Fibroblast of villous mesenchyme (primary cell): ENCODE measurements at places on chromosomes 3 and 15. TPM values are rescaled to one million over a fixed set of nuclear protein-coding genes. Genes with fewer than 3 reads are reported as not detected.

ABI3BP gene
- total RNA-seq, result 4.2 and 7.8 TPM in 2 replicates

ALDH1A2 gene
- total RNA-seq, result 2.9 and 8.2 TPM in 2 replicates

CEP63 gene
- total RNA-seq, result 13.8 and 21.9 TPM in 2 replicates

DNA sequence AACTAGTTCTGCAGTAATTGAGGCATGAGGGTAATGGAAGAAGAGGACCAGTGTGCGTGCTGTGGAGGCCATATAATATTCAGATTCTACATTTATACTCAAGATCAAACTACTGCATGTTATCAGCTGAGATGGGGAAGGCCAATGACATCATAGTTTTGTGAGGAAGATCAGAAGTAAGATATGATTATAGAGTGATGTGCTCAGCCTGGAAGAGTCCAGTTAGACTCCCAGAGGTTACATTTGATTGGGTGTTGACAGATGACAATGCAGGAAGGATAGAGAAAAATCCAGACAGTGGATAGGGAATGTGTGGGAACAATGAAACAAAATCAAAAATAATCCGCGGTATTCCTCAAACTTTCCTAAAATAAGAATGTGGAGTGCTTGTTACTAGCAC lies 35.4 kb downstream of the GOLIM4 start:
- DNase-seq, result no peak

RASL12 gene
- under 0.01 and 2.9 TPM in 2 replicates for total RNA-seq

CCR9 gene
- total RNA-seq, result not detected in 2 replicates

IP6K1 gene
- 45.1 and 47.9 TPM in 2 replicates for total RNA-seq

TRAIP gene
- total RNA-seq, result 3.0 and 3.5 TPM in 2 replicates

GRCh38 chr15:46555547-46555946 lies 920.7 kb downstream of the SQOR start:
- DNase-seq, result no peak

- no peak for DNase-seq
These were observed 28.5 kb downstream of the TMEM212 start for GRCh38 chr3:171871392-171872274.

GRCh38 chr3:149375501-149376196 lies 1.8 kb downstream of the TM4SF1 start:
- peak; percentile 45 for DNase-seq

GP9 gene
- not detected in 2 replicates for total RNA-seq

- DNase-seq, result no peak
These were observed 55.7 kb downstream of the MB21D2 start for GRCh38 chr3:192861972-192862371.

GRCh38 chr3:66361356-66361755 lies 139.5 kb downstream of the LRIG1 start:
- DNase-seq, result no peak

ST3GAL6 gene
- 3.9 and 5.2 TPM in 2 replicates for total RNA-seq

DNA sequence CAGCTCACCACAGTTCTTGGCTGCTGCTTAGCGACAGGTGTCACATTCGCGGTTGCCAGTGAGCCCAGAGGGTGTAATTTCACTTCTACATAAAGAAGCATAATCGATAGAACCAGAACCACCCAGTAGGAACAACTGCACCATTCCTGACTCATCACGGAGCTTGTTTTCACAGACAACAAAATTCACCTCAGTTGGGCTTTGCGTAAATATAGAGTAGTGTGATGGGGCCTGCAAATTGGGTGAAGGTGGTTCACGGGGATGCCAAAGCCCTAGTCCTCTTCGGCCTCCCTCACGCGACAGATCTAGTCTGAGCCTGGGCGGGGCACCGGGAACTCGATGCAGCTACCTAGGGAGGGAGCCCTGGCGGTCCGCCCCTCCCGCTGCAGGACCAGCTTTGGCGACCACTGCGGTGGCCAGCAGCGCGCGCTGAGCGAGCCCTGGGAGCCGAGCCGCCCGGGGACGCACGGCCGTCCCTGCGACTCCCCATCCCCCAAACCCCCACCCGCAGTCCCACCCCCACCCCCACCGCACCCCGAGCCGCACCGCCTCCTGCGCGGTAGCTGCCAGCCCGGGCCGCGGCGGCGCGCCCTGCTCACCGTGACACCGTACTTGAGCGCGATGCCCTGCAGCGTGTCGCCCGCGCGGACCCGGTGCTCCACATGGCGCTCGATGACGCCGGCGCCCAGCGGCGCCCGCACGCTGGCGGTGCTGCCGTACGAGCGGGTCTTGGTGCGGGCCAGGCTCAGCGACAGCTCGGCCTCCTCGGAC lies 519 bp downstream of the LYSMD2 start:
- DNase-seq, result no peak

GRCh38 chr3:30231277-30232141 lies 374.9 kb upstream of the TGFBR2 start:
- peak; percentile 85 for DNase-seq

DNA sequence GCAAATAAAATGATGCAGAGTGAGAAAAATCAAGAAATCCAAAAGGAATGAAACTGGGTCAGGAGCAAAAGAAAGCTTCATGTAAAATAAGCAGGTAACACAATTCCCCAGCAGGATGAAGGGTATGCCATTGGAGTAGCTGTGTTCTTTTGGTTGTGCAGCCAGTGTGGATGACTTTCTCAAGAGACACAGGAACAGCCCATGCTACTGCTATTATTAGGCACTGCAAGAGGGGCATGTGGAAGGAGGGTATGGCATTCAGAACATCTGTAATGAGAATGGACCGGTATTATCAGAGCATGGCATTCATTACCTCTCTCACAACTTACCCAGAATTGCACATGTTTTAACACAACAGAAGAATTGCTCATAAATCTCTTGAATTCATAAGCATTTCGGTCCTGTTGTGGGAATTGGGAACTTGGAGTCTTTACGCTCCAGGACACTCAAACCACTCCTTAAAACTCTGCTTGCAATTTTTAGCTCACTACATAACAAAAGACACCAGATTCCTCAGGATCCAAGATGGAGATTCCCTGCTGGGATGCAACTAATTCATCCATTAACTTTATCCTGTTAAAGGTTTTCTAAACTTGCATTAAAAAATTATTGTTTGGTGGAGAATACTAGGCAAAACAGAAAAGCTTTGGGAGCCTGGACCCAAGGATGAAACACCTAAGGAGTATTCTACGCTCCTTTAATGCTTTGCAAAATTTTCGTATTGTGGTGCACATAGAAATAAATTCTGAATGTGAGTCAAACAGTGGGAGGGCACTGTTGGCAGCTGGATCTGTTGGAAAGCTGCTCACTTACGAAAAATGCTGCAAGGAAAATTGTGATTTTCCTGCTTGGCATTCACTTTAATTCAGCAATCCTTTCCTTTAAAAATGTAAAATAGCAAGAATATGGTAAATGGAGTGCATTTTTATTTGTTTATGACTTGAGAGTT lies 34.6 kb upstream of the CDIN1 start:
- DNase-seq, result no peak

GRCh38 chr3:36595511-36595910 lies 168.8 kb downstream of the DCLK3 start:
- DNase-seq, result no peak

- no peak for DNase-seq
These were observed 640 bp downstream of the POPDC2 start for GRCh38 chr3:119659606-119660291.

DNA sequence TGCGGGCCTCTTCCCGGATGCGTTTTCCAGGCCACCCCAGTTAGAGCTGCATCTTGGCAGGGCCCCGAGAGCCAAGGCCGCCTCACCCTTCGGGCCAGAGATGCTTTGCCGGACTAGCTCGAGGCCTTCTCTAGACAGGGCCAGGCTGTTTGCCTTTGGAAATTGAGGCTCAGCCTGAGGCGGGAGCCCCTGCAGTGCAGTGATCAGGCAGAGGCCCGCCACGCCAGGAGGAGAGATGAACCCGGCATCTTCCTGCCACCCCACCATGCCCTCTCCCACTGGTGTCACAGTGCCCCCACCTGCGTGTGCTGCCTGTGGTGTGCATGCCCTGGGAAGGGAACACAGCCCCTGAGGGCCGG lies 8.9 kb upstream of the ROPN1B start:
- no peak for DNase-seq

- peak; percentile 30 for DNase-seq
These were observed 80.7 kb downstream of the PPARG start for GRCh38 chr3:12369598-12369997.

DNA sequence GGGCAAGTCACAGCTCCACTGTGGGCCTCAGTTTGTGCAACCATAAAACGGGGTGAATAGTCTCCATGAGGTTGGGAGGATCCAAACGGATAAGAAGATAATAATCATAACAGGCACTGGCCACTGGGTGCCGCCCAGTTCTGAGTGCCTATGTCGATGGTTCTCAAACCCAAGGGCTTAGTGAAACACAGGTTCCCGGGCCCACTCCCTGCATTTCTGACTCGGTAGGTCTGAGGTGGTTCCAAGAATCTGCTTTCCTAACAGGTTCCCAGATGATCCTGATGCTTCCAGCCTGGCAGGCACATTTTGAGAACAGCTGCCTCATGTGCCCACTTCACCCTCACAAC lies 21.2 kb downstream of the ALS2CL start:
- no peak for DNase-seq

DNA sequence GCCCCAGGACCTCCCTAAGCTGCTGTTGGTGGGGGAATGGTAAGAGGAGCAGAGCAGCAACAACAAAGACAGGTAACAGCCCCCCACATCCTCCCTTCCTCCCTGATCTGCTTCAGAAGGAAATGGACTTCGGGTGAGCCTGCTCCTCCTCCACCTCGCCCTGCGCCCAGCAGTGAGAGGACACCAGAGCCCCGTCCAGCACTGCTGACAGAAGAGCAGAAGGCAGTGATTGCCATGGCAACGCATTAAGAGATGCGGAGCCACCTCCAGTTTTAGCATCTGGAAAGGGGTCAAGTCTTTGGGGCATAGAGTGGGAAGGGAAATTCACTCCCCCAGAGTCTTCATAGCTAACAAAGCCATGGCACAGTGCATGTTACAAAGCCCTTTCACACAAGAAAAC lies 77.6 kb upstream of the HRH1 start:
- DNase-seq, result no peak

GRCh38 chr15:38648121-38648843 lies 83.7 kb upstream of the RASGRP1 start:
- no peak for DNase-seq

DNA sequence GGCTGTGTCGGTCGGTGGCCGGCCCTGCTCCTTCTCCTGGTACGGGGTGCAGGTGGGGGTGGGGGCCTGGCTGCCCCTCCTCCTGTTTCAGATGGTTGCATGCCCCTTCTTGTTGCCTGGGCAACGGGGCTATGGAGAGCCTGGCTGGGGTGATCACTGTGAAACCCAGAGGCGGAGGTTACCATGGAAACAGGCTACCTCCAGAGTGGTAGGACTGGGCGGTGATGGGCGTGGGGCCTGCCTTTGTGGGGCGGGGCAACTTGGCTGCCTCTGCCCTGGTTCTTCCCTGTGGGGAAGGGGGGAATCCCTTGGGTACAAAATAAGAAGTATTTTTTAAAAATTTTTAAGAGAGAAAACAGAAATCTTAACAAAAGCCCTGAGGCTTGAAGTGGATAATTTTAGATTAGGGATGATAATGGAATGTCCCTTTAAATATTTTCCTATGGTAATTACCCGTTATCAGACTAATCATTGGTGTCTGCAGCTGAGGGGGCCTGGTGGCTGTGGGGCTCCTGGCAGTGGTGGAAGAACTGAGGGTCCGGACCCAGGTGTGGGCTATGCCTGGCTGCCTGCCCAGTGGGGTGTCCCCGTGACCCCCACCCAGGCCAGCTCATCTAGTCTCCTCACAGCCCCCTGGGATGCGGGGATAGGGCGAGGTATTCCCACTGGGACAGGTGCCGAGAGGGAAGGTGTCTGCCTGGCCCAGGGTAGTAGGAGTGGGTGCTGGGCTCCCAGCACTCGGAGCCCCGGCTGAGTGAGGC lies 32.5 kb downstream of the PLXNA1 start:
- DNase-seq, result no peak

DNA sequence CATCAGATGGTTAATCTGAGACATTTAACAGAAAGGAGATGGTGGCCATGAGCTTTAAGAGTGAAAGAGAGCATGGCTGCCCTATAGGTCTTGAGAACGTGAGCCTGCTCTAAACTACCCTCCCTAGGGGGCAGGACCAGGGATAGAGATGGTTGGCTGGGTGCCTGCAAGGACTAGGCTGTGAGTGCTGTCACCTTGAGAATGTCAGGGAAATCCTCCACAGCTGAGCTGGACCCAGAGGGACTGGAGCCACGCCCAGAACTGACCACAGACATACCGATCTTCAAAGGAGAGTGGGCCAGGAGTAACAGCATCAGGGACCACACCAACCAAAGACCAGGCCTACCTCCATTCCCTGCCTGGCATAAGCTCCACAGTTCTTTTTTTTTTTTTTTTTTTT lies 53.6 kb upstream of the UBE2E1 start:
- DNase-seq, result no peak

GRCh38 chr3:53155760-53156159 lies 5.2 kb upstream of the PRKCD start:
- no peak for DNase-seq

DNA sequence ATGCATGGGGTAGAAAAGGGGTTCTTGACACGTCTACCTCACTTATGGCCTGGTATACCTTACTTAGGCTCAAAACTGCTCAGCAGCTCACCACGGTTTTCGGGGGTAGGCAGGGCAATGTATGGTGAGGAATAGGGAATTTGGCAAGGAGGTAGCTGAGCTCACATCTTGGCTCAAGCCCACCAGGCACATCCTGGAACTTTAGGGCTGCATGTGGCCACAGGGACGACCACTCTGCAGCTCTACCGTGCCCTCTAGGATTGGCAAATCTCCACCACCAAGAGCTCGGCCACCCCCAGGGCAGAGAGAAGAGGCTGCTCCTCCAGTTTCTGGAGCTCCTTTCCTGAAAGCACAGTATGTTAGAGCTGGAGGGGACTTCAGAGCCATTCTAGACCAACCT lies 69.7 kb downstream of the MRPL46 start:
- DNase-seq, result no peak

DNA sequence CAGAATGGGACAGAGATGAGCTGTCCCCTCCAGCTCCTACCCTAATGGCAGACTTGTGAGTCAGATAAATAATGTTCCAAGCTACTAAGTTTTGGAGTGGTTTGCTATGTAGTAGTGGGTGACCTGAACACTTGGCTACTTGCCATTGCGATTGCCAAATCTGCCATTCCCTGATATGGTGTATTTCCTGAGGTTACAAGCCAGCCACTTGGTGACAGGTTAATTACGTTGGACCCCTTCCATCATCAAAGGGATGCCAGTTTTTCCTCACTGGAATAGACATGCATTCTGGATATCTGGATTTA lies 33.6 kb downstream of the MORF4L1 start:
- DNase-seq, result peak; percentile 84

C3orf52 gene
- 5.2 and 7.3 TPM in 2 replicates for total RNA-seq

CHRNA3 gene
- total RNA-seq, result under 0.01 TPM in 1 of 2 replicates, not detected in the other

DNA sequence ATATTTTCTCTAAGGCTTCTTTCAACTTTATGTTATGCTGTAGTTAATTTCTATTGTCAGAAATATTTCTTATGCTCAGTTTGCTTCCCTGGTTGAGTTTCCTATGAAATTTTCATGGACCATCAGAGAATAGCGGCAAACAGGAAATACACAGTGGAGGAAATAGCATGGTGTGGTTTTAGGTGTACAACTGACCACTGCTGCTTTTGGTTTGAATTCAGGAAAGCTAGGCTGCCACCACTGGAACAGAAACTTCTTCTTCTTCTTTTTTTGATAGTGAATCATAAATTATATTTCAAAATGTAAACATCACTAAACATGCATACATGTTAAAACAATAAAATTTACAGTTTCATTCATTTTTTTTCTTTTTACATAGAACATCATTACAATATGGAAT lies 316.6 kb upstream of the TGFBR2 start:
- DNase-seq, result no peak

CDC25A gene
- 8.7 and 9.9 TPM in 2 replicates for total RNA-seq
